ENCODE measurements at places on chromosomes 2 and 18. TPM values are rescaled to one million over a fixed set of nuclear protein-coding genes. Genes with fewer than 3 reads are reported as not detected.

DNA sequence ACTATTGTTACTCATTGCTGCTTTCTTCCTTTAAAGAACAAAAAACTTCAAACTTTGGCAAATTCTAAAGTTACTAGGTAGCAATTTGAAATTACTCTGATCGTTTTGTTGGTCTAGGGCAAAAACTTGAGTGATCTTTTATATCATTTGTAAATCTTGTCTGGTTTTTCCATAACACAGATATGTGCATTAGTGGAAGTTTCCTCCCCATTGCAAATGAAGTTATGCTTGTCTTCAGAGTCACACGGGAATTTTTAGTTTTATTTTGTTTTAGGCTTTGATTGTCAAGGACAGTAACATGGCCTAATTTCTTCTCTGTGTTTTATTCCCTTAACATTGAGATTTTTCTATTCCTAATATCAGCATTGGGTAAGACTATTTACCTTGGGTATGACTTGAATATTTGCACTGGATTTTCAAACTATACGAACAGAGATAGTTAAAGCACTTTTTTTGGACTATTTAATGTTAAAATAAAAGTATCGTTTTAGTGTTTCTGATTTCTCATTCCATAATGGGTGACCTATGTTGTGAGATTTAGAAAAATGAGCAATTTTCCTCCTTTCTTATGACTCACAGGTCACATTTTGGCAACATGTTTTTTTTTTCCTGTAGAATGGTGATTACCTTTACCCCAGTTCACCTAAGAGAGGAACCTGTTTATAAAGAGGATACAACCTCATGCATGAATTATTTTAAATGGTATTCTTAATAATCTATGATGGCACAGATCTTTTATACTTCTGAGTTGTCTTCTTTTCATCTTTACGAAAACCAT lies 65.0 kb downstream of the BABAM2 start:
- no peaks in the 10 kb centered on the region for H3K36me3 ChIP-seq
- H3K4me1 ChIP-seq = peaks cover 83% of the 10 kb centered on the region
- H3K4me3 ChIP-seq = no peak overlapping the region
- H3K27ac ChIP-seq = peak overlapping the region; percentile 57
- no peaks in the 10 kb centered on the region for H3K27me3 ChIP-seq

GRCh38 chr2:109067631-109068125 lies 61.3 kb upstream of the SH3RF3 start:
- H3K4me3 ChIP-seq = no peak overlapping the region
- no peak for DNase-seq
- H3K36me3 ChIP-seq = no peaks in the 10 kb centered on the region
- no peak overlapping the region for H3K27ac ChIP-seq
- no peaks in the 10 kb centered on the region for H3K27me3 ChIP-seq

DNA sequence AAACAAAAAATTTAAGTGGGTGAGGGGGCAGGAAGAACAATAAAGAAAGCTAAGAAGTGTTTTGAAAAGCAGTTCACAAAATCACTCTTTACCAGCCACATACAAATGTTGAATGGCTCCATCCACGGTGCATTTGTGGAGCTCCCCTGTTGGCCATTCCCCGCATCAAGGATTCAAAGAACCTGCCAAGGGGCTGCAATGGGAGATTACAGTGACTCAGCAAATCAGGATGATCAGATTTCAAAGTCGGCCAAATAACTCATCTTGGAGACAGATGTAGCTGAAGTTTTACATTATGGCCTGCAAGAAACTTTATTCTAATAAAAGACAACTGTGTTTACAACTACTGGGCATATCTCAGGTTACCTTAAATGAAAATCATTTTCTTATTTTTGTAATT lies 26.9 kb downstream of the COL4A3 start:
- H3K4me1 ChIP-seq = peaks cover 26% of the 10 kb centered on the region
- no peaks in the 10 kb centered on the region for H3K36me3 ChIP-seq
- DNase-seq = no peak
- H3K27me3 ChIP-seq = no peaks in the 10 kb centered on the region

ASB18 gene
- 49.8 TPM for total RNA-seq

DNA sequence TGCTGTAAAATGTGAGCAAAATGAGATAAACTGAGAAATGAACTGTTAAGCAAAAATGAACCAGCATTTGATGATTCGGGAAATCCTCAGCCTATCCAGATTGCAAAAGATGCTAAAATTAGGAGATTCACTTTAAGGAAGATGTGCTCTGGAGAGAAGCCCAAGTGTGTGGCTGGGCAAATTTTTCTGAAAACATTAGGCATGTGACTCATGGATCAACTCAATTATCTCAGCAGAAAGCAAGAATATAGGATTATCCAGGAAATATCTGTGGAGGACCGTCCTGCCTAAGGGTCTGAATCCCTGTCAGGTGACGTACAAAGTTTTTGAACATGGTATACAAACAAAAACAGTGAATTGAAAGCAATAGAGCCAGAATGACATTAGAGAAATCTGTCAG lies 1268.3 kb upstream of the TMEFF2 start:
- DNase-seq = no peak
- no peaks in the 10 kb centered on the region for H3K36me3 ChIP-seq
- no peaks in the 10 kb centered on the region for H3K4me1 ChIP-seq

AGXT gene
- not detected for total RNA-seq

GKN2 gene
- total RNA-seq = not detected

- H3K27ac ChIP-seq = no peak overlapping the region
- H3K27me3 ChIP-seq = no peaks in the 10 kb centered on the region
- no peak for DNase-seq
Measured at GRCh38 chr18:13545955-13546354, 180.4 kb downstream of the FAM210A start.

DNA sequence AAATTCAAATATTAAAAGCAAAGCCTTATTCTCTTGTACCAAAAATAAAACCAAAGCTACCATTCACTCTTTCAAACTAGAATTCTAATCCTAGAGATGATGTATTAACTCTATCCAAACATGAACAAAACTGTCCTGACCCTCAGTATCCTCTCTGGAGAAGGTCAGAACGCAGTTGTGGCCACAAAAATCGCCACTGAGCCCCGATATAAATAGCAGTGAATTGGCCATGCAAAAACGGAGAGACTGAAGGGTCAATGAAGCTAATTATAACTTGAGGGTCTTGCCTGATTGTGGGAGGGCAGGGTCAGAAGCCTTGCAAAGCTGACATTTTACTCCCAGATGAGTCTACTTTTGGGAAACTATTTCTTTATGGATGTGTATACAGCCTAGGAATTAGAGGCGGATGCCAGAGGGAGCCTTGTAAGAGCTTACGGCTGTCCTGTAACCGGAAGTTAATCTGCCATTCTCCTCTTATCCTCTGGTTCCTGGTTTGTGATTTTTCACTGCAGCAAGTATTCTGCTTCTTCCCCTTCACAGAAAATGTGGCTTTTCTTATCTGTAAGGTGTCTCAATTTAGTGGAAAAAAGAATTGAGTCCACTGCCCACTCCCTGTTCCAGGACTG lies 28.1 kb downstream of the CAVIN2 start:
- H3K4me3 ChIP-seq = no peak overlapping the region
- H3K4me1 ChIP-seq = no peaks in the 10 kb centered on the region
- H3K36me3 ChIP-seq = no peaks in the 10 kb centered on the region
- no peaks in the 10 kb centered on the region for H3K27me3 ChIP-seq
- DNase-seq = no peak

CCDC148 gene
- 0.63 TPM for total RNA-seq

MTHFD2 gene
- total RNA-seq = 18.4 TPM

GRCh38 chr2:205033431-205033830 lies 488.2 kb downstream of the PARD3B start:
- DNase-seq = no peak
- no peaks in the 10 kb centered on the region for H3K4me1 ChIP-seq
- H3K27ac ChIP-seq = no peak overlapping the region
- H3K4me3 ChIP-seq = no peak overlapping the region
- no peaks in the 10 kb centered on the region for H3K27me3 ChIP-seq

- DNase-seq = no peak
- H3K36me3 ChIP-seq = peaks cover 19% of the 10 kb centered on the region
- no peaks in the 10 kb centered on the region for H3K4me1 ChIP-seq
- no peak overlapping the region for H3K27ac ChIP-seq
- no peaks in the 10 kb centered on the region for H3K27me3 ChIP-seq
Measured at GRCh38 chr18:21636769-21637168, 24.7 kb downstream of the SNRPD1 start.

- no peak for DNase-seq
- no peak overlapping the region for H3K27ac ChIP-seq
- H3K36me3 ChIP-seq = no peaks in the 10 kb centered on the region
- H3K4me1 ChIP-seq = no peaks in the 10 kb centered on the region
Measured at GRCh38 chr18:24754583-24755253, 294.3 kb downstream of the HRH4 start.

DNA sequence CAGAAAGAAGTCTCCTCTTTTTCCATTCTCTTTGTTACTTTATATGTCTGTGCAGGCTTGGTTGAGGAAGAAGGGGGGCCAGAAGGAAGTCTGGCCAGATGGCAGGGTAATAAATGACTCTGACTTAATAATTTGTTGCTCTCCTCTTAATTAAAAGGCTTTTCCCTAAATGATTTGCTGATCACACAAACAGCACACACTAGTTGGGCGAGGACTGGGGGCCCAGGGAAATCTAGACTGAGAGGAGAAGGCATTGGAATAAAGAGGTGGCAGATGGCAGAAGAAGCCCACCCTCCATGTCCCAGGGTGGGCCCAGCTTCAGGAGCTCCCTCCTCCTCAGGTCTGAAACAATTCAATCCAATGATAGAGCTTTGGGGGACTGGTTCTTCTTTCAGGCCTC lies 12.7 kb upstream of the SMARCAL1 start:
- no peak overlapping the region for H3K27ac ChIP-seq
- H3K4me3 ChIP-seq = no peak overlapping the region
- no peaks in the 10 kb centered on the region for H3K36me3 ChIP-seq
- no peak for DNase-seq
- no peaks in the 10 kb centered on the region for H3K4me1 ChIP-seq

XDH gene
- total RNA-seq = not detected

DNA sequence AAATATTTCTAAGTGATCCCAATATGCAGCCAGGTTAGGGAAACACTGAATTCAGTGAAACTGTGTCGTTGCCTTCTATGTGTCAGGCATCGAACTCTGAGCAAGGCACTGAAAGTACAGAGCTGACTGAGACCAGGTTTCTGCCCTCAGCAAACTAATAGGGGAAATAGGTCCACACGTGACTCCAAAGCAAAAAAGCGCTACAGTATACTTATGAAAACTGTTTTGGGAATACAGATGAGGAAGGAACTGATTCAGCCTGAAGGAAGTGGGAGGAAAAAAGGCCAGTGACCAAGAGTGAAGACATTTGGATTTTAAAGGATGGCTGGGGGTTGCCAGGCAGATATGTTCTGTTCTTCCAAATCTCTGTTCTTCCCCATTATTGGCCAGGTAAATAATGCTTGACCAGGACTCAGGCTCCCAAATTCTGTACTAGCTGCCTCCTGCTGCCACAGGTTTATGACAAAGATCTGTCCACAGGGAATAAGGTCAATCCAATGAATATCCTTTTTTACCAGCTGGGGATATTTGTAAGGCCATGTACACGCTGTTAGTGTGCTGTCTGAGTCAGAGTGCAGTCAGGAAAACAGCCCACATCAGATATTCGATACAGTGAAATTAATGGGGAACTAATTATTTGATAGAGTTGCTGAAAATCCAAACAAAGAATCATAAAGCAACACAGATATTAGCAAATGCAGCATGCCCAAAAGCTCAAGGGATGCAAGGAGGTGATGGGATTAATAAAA lies 24.5 kb upstream of the INPP4A start:
- H3K27ac ChIP-seq = peak overlapping the region; percentile 13
- H3K4me1 ChIP-seq = no peaks in the 10 kb centered on the region
- no peaks in the 10 kb centered on the region for H3K36me3 ChIP-seq
- DNase-seq = no peak
- H3K4me3 ChIP-seq = no peak overlapping the region

MAB21L4 gene
- 0.75 TPM for total RNA-seq

GRCh38 chr2:79792090-79792489 lies 279.2 kb downstream of the CTNNA2 start:
- no peaks in the 10 kb centered on the region for H3K4me1 ChIP-seq
- H3K27ac ChIP-seq = no peak overlapping the region
- no peaks in the 10 kb centered on the region for H3K27me3 ChIP-seq
- H3K4me3 ChIP-seq = no peak overlapping the region
- H3K36me3 ChIP-seq = no peaks in the 10 kb centered on the region

- no peaks in the 10 kb centered on the region for H3K36me3 ChIP-seq
- no peaks in the 10 kb centered on the region for H3K4me1 ChIP-seq
- no peak overlapping the region for H3K4me3 ChIP-seq
- DNase-seq = no peak
- H3K27me3 ChIP-seq = no peaks in the 10 kb centered on the region
Measured at GRCh38 chr2:128597121-128597762, 278.6 kb upstream of the HS6ST1 start.

ALPI gene
- not detected for total RNA-seq

GRCh38 chr2:108454440-108454839 lies 5.4 kb downstream of the GCC2 start:
- H3K27me3 ChIP-seq = no peaks in the 10 kb centered on the region
- no peaks in the 10 kb centered on the region for H3K36me3 ChIP-seq
- H3K4me1 ChIP-seq = no peaks in the 10 kb centered on the region
- DNase-seq = no peak
- H3K27ac ChIP-seq = no peak overlapping the region
- no peak overlapping the region for H3K4me3 ChIP-seq

PDE11A gene
- 0.88 TPM for total RNA-seq

DNA sequence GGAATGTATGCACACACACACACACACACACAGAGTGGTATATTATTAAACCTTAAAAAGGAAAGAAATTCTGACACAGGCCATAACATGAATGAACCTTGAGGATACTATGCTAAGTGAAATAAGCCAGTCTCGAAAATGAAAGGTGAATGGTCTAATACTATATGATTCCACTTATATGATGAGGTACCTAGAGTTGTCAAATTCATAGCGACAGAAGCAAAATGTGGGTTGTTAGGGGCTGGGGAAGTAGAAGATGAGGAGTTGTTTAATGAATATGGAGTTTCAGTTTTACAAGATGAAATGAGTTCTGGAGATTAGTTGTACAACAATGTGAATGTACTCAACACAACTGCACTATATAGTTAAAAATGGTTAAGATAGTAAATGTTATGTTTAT lies 118.1 kb downstream of the ABCA12 start:
- no peaks in the 10 kb centered on the region for H3K27me3 ChIP-seq
- no peak overlapping the region for H3K27ac ChIP-seq
- no peaks in the 10 kb centered on the region for H3K36me3 ChIP-seq
- H3K4me3 ChIP-seq = no peak overlapping the region
- no peak for DNase-seq

DNA sequence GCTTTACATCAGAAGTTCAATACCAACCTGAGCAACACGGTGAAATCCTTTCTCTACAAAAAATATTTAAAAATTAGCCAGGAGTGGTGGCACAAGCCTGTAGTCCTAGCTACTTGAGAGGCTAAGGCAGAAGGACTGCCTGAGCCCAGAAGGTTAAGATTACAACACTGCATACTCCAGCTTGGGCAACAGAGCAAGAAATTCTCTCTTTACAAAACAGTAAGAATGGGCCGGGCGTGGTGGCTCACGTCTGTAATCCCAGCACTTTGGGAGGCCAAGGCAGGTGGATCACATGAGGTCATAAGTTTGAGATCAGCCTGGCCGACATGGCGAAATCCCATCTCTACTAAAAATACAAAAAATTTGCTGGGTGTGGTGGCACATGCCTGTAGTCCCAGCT lies 113.2 kb downstream of the USP34 start:
- H3K4me3 ChIP-seq = no peak overlapping the region
- DNase-seq = no peak
- H3K27me3 ChIP-seq = no peaks in the 10 kb centered on the region

FBLN7 gene
- 0.98 TPM for total RNA-seq

Data from heart left ventricle (tissue), 16 donors.